Inflammatory macrophage (primary cell): ENCODE measurements at places on chromosomes 12 and 14.
A peak's percentile ranks its signal among the peaks of the same experiment; 100 is the strongest.

- DNase-seq, result peak; percentile 90
Measured at GRCh38 chr12:107317751-107318555, 224.6 kb upstream of the CRY1 start.

GRCh38 chr14:67881225-67881624 is 61.6 kb downstream of the RAD51B start:
- no peak for DNase-seq

DNA sequence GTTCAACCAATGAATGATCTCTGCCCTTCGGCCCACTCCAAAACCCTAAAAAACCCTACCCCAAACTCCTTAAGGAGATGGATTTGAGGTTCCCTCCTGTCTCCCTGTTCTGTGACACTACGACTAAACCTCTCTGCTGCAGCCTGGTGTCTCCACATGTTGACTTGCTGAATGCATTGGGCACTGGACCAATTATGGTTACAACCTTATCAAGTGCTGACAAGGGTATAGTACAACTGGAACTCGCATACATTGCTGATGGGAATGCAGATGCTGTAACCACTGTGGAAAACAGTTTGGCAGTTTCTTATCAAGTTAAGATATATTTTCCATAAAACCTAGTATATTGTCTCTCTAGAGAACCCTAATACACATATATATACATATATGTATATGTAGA is 6.3 kb upstream of the DICER1 start:
- no peak for DNase-seq

- DNase-seq, result no peak
Measured at GRCh38 chr14:105312973-105313372, 1.6 kb upstream of the PACS2 start.

- no peak for DNase-seq
Measured at GRCh38 chr14:68905107-68905895, 73.8 kb downstream of the ACTN1 start.

GRCh38 chr12:127293507-127294310 is 973.3 kb upstream of the TMEM132C start:
- DNase-seq, result peak; percentile 61

DNA sequence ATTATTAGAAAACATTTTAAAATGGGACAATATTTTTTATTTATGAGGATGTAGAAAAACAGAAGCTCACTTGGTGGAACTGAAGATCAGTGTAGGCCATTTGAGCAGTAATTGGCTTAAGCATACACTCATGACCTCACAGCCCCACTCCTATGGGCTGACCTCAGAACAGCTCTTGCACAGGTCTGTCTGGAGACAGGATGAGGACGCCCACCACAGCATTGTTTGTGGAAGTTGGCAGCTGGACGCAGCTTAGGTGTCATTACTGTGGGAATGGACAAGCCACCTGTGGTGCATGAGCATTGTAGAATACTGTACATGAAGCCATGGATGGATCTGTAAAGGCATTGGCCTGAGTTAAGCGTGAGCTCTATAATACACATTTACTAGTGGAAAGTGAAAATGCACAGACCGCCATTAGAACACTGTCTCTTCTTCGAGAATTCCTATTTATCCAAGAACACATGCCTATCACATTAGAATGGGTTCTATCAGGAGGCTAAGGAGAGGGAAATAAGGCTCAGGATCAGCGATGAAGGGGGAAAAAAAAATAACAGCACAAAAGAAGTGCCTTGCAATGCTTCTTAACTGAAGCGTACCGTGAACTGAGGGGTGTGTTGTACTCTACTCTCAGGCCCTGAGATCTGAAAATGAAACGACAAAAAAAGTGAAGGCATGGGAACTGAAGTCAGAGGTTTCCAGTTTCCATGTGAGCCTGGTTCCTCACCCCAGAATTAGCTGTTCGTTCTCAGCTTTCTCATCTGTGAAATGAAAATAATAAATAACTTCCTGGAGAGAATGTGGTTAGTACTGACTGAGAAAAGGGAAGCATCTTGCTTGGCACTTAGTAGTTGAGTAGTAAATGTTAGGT is 33.6 kb downstream of the KCNA1 start:
- no peak for DNase-seq

DNA sequence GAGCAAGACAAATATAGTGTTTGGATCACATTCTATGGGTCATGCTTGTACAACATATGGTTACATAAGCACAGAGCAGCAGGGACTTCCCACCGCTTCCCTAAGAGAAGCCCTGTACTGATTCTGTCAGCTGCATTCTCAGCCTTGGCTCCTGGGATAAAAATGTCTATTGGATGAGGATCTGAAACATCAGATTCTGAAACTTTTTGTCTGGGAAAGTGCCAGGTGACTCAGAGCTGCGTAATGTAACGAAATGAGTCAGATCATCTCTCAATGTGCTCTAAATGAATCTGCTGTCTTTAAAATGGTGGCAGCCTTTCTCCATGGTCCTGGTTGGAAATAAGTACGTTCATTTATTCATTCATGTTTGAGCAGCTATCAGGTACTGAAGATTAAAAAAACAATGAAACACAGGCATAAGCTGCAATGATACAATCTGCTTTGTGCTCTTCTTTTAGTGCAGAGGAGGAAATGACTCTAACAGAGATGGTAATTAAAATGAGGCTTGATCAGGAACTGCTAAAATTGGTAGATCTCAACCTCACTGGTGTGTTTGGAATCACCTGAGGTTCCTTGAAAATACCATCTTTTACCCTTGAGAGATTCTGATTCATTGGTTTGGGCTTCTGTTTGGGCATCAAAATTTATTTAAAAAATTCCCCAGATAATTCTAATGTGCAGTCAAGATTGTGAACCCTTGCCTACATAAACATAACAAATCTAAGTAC is 99.1 kb upstream of the NAP1L1 start:
- DNase-seq, result peak; percentile 96
